ENCODE measurements at places on chromosomes 7 and 10.
A peak's percentile ranks its signal among the peaks of the same experiment; 100 is the strongest.

DNA sequence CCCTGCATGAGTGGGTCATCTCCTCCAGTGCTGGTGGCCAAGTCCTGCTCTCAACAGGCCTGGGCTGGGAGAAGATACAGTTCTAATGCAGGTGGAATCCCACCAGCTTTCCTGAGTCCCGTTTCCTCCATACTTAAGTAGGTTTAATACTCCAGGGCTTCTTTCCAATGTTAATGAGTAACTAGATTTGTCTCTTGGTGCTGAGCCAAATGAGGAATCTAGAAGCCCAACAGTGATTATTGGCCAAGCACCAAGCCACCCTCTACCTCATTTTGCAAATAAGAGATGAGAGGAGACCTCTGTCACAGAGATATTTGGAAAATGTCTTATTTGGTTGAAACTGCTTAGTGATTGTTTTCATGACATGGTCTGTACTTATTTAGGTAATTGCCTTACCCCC lies 37.1 kb downstream of the STARD3NL start:
- DNase-seq = no peak

GRCh38 chr7:122416336-122416735 lies 111.8 kb upstream of the FEZF1 start:
- DNase-seq = no peak

GRCh38 chr10:5125315-5126044 lies 31.3 kb downstream of the AKR1C3 start:
- no peak for DNase-seq

- DNase-seq = no peak
Observed at GRCh38 chr7:39616138-39616537, 7.2 kb upstream of the RALA start.

- no peak for DNase-seq
Observed at GRCh38 chr7:520503-521161, 986 bp upstream of the PDGFA start.

DNA sequence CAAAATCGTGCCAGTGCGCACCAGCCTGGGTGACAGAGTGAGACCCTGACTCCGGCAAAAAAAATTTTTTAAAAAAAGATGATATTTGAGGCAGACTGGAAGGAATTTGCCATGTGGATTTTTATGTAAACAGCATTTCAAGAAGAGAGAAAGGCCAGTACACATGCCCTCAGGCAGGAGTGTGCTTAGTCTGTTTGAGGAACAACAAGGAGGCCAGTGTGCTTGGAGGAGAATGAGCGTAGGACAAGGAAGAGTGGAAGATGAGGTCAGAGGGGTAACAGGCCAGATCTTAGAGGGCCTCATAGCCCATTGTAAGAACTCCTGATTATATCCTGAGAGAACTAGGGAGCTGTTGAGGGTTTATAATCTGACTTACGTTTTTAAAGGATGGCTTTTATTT lies 17.2 kb upstream of the STRIP2 start:
- no peak for DNase-seq

- DNase-seq = no peak
Observed at GRCh38 chr10:70445718-70446657, 4.5 kb upstream of the NODAL start.

DNA sequence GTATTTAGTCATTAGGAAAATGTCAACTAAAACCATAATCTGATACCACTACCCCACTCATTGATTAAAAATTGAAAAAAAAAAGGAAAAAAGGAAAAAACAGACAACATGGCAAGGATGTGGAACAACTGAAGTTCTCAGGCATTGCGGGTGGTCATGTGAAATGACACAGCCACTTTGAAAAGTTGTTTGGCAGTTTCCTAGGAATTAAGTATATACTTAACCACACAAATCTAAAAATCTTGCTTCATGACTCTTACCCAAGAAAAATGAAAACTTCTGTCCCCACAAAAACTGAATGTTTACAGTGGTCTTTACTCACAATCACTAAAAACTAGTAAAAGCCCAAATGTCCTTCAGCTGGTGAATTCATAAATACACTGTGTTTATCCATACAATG lies 254.5 kb downstream of the AHR start:
- no peak for DNase-seq

DNA sequence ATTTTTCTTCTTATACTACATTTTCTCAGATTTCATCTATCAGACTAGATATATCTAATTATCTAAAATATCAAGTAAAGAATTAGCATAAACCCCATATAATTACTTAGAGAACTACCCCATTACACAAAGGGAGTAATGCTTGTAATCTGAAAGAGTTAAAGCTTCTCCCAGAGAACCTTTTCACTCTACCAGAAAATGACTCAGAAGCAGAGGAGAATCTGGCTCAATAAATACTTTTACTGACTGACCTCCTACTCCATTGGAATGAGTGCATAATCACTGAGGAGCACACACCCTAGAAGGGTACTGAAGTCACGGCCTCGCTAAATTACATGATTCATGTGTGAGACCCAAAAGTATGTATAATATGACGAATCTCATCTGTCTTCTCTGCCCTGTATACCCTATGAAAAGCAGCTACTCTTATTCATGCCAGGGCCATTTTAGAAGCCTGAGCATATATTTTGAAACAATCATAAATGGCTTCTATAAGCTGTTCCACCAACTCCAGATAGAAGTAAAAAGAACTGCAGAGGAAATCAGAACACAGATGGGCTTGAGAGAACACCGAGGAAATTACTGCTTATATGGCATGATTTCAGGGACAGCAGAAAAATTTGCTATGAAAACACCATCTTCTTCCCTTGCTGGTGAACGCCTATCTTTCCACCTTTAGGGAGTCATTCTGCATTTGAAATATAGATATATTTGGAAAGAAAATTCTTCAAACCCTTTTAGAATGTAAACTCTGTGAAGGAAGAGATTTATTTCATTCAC lies 32.7 kb downstream of the DNMBP start:
- no peak for DNase-seq

GRCh38 chr7:67470256-67470751 lies 473.7 kb downstream of the TYW1 start:
- DNase-seq = no peak

DNA sequence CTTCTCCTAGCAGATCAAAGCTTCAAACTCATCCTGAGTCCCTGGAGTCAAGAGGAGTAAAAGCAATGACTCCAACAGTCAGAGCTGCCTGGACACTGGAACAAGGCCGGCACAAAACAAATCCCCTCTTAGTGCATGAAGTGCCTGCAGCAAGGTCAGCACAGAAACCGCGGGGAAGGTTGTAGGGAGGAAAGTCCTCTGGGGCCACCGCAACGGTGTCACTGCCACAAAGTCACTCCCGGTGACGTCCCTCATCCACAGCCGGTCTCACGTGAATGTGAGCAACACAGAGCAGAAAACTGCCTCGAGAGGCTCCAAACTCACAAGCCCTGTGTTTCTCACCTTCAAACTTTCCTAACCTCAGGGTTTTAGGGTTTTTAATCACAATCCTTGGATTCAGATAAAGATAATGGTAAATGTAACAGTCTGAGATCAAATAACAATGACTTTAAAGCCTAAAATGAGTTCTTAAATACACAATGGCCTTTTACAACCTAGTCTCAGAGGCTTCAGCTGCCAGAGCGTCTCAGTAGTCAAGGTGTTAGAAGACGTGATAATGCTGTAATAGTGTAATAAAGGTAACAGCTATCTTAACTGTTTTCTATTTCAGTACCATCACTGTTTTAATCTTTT lies 274.3 kb downstream of the ZMYND11 start:
- DNase-seq = no peak

GRCh38 chr7:112361154-112361553 lies 89.1 kb upstream of the IFRD1 start:
- DNase-seq = no peak

- no peak for DNase-seq
Observed at GRCh38 chr10:110303681-110304080, 1.0 kb downstream of the SMNDC1 start.

GRCh38 chr7:6367701-6368211 lies 80.0 kb downstream of the DAGLB start:
- no peak for DNase-seq

DNA sequence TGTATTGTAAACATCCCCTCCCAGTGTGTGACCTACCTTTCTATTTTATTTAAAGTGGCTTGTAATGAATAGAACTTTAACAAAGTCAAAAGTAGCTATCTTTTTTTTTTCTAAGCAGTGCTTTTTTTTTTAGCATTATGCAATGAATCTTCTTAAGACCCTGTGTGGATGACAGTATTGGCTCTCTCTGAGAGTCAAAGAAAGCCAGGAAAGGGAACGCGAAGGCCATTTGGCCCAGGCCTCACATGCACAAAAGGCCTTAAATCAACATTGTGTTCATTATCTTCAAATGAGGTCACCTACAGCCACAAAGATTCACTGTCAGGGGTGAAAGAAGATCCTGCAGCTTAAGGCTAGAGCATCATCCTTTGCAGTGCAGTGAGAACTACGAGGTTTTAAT lies 721.5 kb downstream of the GRID1 start:
- DNase-seq = no peak

DNA sequence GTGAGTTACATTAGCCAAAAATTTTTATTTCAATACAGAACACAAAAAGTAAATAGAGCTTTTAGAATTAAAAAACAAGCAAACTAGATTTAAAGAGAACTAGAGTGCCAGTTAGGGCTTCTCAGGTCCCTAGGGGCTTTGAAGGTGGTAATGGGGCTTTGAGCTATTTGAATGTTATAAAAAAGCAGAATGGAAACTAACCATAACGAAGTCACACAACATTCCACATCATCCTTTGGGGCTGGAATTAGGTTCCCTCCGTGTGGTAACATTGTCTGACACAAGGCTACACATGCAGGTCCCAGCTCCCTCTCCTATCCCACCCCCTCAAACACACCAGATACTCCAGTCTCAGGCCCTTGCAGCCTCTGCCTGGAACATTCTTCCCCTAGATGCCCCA lies 15.3 kb downstream of the JAZF1 start:
- DNase-seq = no peak

DNA sequence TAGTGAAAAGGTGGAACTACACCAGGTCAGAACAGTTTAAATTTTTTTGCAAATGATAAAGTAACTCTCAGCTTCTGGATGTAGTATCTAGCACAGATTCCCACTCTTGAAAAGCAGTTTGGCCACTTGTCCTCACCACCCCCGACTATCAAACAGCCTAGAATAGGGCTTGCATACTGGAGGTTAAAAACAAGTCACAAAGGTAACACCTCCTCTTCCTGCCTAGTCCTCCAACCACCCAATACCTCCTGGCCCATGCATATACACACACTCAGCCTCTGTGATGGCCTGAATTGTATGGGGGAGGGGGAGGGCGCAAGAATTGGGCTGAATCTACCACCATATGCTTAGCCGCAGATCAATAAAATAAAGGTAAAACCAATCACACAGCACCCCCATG lies 5.7 kb downstream of the SKAP2 start:
- no peak for DNase-seq

- no peak for DNase-seq
Observed at GRCh38 chr7:27199849-27200760, at the start of gene HOXA13. HOXA13 (minus strand) TSS chr7:27200091; CDS start chr7:27200077, 14 bp downstream.

DNA sequence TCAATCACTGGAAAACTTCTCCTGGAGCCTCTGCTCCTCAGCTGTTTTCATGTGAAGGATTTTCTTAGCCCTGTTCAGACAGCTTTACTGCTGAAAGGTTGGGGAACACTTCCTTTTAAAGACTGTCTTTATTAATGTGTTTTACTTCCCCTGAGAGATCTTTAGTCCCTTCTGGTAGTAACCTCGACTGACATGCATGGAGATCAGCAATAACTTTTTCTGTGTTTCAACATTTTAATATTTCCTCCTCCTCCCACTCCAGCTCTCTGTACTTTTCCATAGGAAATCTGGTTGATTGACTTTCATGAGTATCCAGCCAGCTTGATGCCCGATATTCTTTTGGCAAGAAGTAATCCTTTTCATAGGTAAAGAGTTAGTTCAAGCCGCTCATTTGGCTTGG lies 62.7 kb upstream of the STRIP2 start:
- DNase-seq = no peak

DNA sequence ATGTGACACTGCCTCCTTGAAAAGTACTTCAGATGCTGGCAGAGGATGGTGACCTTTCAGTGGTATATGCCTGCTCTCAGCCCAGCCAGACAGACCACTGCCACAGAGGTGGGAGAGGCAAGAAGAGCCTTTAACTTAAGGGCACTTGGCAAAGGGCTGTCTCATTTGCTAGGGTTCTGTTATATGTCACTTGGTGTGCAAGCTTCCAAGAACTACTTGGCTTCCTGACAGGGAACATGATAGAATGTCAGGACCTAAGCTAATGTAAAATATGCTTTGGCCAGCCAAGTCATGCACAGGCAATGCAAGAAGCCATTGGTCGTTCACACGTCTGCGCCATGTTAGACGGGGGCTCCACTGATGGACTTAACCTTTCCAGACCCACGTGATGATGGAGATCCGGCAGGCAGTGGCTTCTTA lies 54.7 kb downstream of the RBM20 start:
- no peak for DNase-seq

- no peak for DNase-seq
Observed at GRCh38 chr7:109246330-109247077, 676.8 kb downstream of the DNAJB9 start.

DNA sequence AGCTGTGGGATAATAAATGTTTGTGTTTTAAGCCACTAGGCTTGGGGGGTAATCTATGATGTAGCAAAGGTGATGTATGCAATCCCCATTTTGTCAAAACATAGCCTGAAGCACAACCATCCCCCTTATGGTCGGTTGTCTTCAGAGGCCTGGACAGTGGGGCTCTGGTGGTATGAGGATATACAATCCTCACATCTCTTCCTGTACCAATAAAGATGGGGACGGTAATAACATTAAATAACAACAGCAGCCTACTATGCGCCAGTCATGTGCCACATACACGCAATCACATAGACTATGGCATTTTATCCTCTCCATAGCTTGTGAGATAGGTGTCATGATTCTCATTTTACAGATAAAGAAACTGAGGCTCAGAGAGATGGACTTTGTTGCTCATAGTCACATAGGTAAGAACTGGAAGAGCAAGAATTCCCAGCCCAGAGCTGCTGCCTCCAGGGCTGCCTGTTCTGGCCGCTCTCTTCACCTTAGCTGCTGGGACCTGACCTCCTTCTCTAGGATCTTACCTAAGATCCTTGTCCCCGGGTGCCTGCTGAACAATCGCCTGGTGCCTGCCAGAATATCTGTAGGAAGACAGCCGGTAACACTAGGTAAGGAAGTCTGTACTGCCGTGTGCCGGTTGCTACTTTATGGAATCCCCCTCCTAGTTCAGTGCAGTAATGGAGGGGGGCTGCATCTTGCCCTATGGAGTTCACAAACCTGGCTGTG lies 108.6 kb downstream of the ARHGAP22 start:
- DNase-seq = no peak

DNA sequence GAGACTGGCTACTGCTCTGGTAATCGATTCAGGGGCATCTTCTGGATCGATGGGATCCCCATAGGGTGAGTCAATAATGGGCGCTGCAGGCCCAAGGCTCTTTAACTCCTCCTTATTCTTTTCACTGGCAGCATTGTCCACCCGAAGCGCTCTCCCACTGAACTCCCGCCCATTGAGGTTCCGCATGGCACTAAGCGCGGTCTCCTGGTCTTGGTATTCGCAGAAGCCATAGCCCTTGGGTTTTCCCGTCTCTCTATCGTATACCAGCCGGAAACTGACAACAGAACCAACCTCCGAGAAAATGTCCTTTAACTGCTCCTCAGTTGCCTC lies 285 bp downstream of the CSTF2T start:
- DNase-seq = peak; percentile 1

- no peak for DNase-seq
Observed at GRCh38 chr10:25786161-25786560, 147.9 kb upstream of the MYO3A start.

Data from activated CD4-positive, alpha-beta T cell treated with anti-CD3 and anti-CD28 coated beads for 4 hours (primary cell).